CD8-positive, alpha-beta memory T cell (primary cell): ENCODE measurements at places on chromosomes 12 and 14. TPM values are rescaled to one million over a fixed set of nuclear protein-coding genes. Genes with fewer than 3 reads are reported as not detected.

GRCh38 chr12:53219292-53219955, 12.4 kb upstream of the ITGB7 start:
- peak; percentile 61 for DNase-seq

DNA sequence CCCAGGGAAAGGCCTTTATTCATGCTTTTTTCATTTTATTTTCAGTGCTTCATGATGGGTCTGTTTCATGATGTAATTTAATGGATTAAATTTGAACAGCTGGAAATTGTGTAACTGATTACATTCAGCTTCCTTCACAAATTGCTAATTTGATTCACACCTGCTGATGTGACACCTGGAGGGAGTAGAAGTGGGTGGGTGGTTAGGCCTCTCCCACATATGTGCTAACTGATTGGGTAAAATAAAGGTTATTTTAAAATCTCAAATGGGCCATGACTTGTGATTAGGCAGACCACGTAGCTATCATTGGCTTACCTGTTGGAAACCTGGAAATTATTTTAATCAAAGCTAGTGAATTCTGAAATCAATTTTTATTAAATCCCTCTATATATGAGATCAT, 142.1 kb downstream of the GXYLT1 start:
- no peak for DNase-seq

GRCh38 chr12:84601483-84601882, 311.1 kb downstream of the SLC6A15 start:
- DNase-seq: no peak

DNA sequence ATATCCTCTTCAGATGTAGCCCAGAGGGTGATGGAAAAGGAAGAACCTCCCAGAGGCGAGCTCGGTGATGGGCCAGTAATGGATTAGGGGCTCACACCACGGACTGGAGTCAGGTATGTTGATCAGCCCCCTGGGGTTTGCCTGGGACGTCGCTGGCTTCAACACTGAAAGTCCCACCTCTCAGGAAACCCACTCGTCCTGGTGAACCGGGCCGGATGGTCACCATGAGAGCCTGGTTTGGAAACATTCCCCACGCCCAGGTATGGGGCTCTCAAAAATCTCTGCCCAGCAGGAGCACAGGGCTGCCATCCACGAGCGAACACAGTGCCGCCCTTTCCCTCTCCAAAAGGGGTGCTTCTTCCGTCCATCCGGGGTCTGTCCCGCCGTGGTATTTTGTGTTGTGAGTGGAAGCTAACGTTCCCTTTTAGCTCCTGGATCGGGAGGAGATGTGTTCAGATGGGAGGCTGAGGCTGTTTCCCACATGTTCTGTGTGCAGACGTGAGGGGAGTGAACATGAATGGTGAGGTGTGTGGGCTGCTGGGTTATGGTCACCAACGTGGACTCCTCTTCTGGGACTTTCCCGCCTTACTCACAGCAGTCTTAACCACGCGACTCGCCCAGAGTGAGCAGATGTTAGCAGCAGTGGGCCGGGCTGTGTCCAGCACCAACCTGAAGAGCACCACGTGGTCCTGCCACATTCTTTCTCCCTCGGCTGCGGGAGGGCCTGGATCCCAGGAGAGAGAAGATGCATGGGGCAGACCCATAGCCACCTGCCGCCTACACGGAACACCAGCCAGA, 139.2 kb downstream of the KIF26A start:
- no peak for DNase-seq

DNA sequence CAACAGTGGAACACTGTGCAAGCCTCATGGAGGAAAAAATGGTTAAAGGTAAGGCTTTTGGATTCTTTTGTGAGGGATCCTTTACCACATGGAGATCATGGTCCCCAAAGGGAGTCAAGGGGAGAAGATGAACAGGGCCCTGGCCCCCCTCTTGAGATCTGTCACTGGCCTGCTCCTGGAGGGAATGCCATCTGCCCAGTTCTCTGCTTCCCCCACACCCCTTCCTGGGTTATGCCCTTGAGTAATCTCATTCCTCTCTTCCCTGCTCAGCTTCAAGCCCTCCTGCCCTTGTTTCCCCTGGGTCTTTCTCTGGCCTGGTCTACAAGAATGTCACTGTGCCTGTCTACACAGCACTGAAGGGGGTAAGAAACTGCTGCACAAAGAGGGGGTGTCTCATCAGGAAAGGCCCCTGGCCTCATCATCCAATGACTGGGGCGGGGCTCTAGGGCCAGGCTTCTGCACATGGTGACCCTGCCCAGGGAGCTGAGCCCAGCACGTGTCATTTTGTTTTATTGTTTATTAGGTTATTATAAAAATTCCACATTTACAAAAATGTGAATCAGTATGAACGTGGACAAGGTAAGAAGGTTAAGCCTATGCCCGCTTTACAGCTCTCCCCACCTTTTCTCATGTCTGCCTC, 30.3 kb downstream of the PIGH start:
- no peak for DNase-seq

DNA sequence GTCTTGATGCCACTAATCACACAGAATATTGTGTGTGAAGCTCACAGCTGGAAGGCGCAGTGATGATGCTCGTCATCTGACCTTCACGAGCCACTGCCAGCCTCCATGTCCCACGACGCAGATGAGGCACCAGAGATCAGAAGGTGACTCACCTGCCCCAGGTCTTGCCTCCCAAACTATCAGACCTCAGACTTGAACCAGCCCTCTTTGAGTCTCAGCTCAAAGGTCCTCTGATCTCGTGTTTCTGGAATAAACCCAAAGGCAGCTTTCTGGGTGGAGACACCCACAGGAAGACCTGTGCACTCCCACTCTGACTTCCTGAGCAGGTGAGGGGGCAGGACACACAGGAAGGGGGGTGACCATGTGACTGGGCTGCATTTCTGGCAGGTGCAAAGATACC, 19.6 kb upstream of the CHGA start:
- no peak for DNase-seq

- no peak for DNase-seq
Observed at GRCh38 chr12:11508699-11509098, 113.3 kb upstream of the PRB2 start.

GRCh38 chr14:54188064-54188666, 208.6 kb upstream of the CDKN3 start:
- DNase-seq: no peak

- DNase-seq: no peak
Observed at GRCh38 chr12:68497702-68498101, 113.0 kb upstream of the RAP1B start.

DNA sequence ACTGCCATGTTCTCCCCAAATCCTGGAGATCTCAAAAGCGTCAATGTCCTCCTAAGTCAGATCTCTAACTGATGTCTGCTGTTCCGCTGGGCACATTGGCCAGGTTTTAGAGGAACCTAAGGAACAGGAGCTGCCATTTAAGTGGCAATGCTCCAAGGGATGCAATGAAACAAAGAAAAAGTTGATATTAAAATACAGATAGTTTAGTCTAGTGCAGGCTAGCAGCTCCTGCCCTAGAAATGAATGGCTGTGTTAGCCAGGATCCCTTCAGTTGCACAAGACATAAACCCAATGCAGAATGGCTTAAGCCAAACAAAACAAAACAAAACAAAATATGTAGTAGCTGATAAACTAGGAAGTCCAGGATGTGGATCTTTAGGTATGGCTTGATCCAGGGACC, 144.1 kb downstream of the HMGA2 start:
- no peak for DNase-seq

DNA sequence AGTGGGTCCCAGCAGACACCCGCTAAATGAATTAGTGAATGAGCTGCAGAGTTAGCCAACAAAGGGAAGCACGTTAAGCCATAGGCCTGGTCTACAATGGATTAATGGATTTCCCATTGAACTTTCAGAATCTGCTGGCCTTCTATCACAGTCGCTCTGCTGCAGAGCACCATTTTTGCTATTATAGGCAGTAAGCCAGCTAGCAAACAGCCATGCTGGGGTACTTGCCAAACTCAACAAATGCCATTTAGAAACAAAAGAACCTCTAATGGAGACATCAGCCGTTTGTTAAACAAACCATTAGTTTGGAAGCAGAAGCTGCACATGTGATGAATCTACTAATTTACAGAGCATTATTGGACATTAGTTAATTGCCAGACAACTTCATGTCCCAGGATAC, 181.1 kb upstream of the STXBP6 start:
- no peak for DNase-seq

GRCh38 chr14:35046751-35047536, 872 bp downstream of the FAM177A1 start:
- DNase-seq: no peak

- DNase-seq: peak; percentile 39
Observed at GRCh38 chr12:117236456-117237001, 46.3 kb upstream of the FBXO21 start.

DNA sequence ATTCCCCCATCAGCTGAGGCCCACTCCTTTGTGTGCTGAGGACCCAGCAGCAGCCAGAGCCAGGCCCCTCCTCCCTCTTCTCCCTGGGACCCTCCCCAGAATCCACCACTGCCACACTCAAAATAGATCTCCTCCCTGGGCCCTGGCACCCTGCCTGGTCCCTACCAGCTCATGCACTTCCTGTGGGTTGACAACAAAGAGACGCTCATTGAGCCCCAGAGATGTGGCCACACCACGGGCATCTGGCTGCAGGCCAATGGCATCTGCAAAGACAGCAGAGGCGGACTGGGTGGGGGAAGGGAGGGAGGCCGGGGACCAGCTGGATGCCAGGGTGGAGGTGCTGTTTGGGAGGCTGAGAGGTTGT, 16.0 kb upstream of the ENDOU start:
- peak; percentile 76 for DNase-seq

- DNase-seq: no peak
Observed at GRCh38 chr12:16096273-16096849, 181.1 kb downstream of the SLC15A5 start.

GRCh38 chr12:4771172-4771959, 51.2 kb downstream of the GALNT8 start:
- no peak for DNase-seq

DNA sequence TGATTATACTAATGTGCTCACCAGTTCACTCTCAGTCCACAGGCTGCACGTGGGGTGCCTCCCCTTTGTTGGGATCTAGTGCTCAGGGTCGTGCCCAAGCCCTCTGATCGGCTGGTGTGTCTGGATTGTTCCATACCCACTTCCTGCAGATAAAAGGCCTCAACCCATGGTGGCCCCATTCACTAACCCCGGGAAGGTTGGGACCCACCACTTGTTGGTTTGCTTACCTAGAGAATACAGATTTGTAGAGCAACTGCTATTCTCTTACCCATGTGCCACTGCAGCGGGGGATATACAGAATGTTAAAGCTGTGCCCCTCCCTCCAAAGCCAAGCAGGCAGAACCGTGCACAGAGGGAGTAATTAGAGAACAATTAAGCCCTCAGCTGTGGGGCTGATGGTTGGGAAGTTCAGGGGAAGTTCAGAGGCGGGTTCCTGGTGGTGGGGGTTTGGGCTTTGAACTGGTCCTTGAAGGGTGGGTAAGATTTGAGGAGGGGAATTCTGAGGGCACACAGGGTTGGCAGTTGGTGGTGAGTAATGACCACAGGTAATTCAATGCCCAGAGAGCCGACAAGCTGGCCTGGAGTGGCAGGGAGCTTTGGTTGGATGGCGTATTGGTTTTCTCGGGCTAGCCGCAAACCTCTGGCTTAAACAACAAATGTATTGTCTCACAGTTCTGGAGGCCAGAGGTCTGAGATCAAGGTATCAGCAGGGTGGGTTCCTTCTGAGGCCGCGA, 68.8 kb downstream of the ADCK1 start:
- DNase-seq: no peak

GRCh38 chr14:96309896-96310330, 53.2 kb downstream of the ATG2B start:
- no peak for DNase-seq

GRCh38 chr14:36426836-36427235, 93.2 kb downstream of the NKX2-1 start:
- no peak for DNase-seq

GRCh38 chr14:71713451-71713850, 218.8 kb upstream of the RGS6 start:
- no peak for DNase-seq

- peak; percentile 81 for DNase-seq
Observed at GRCh38 chr12:57754411-57755193, at the start of gene MARCHF9. Gene MARCHF9 (plus strand): TSS chr12:57755103. CDS start chr12:57755529, 426 bp downstream.

DNA sequence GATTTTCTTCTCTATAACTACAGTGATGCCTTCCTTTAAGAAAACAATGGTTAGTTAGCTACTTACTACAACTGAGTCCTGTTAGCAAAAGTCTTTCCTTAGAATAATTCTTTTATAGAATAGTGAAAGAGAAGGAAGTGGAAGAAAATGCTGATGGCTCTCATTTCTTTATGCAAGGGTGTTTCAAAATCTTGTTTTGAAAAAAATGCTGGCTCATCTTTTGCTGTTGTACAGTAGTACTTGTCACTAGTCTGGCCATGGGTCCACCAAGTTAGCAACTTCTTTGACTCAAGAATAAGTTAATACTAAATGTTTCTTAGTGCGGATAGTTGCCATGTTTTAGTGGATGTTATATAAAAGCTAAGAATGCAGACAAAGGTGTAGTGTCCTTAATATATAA, 225.4 kb downstream of the PTPRO start:
- DNase-seq: no peak

DNA sequence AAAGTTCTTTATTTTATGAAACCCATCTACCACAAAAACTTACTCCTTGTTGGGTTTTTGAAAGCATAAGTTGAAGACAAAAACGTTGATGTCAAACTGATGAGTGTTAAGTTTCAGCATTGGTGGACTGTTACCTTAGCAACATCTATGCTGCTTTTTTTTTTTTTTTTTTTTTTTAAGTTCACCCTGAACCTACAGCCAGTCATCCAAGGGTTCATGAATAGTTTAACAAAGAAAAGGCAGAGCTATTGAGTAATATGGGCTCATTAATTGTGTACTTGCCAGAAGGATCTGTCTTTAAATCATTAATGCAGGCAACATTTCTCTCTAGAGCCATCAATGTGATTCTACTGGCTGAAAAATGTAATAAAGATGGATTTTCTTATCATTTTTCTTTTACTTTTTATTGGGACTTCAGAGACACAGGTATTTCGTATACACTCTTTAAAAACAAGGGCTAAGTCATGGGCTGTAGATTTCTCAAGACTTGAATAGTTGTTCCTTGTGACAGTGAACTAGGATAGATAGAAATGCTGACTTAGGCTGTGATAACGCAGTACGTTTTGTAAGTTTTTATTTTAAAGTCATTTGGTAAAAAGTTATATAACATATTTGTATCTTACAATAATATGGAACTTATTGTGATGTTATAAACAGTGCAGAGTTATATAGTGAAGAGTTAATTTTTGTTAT, at the start of gene PTPRQ:
TSS of gene PTPRQ (plus strand) at position 262 of the 693 bp plus-strand sequence. CDS start at position 373, 111 bp downstream.
- no peak for DNase-seq

- peak; percentile 85 for DNase-seq
Observed at GRCh38 chr12:122895704-122896636, at the start of gene VPS37B. Gene VPS37B (minus strand): TSS chr12:122896124. CDS start chr12:122896062, 62 bp downstream.

DHRS2 gene
- not detected for polyA plus RNA-seq

HOXC10 gene
- polyA plus RNA-seq: not detected

AQP2 gene
- not detected for polyA plus RNA-seq

OR6C3 gene
- not detected for polyA plus RNA-seq

CDK2 gene
- 8.2 TPM for polyA plus RNA-seq

FGF6 gene
- not detected for polyA plus RNA-seq

WASHC3 gene
- polyA plus RNA-seq: 101 TPM

GUCY2C gene
- not detected for polyA plus RNA-seq

CAPZA3 gene
- polyA plus RNA-seq: not detected

IFNG-AS1 gene
- 35.4 TPM for polyA plus RNA-seq

C1QL4 gene
- not detected for polyA plus RNA-seq

SDR9C7 gene
- not detected for polyA plus RNA-seq

SLC10A1 gene
- not detected for polyA plus RNA-seq

STAT2 gene
- polyA plus RNA-seq: 65.0 TPM

JPH4 gene
- not detected for polyA plus RNA-seq

IRAK3 gene
- polyA plus RNA-seq: not detected

TAS2R7 gene
- not detected for polyA plus RNA-seq

ZDHHC22 gene
- not detected for polyA plus RNA-seq

SRRM4 gene
- polyA plus RNA-seq: not detected

CCDC92 gene
- polyA plus RNA-seq: 48.9 TPM
